Stimulated activated CD8-positive, alpha-beta memory T cell treated with anti-CD3 and anti-CD28 coated beads, Interleukin-7, amount 100 ng/mL, for 48 hours (primary cell): ENCODE measurements at places on chromosomes 2 and 18.

- DNase-seq, result peak; percentile 57
These were observed 36.4 kb upstream of the ZBTB7C start for GRCh38 chr18:48445540-48445939.

DNA sequence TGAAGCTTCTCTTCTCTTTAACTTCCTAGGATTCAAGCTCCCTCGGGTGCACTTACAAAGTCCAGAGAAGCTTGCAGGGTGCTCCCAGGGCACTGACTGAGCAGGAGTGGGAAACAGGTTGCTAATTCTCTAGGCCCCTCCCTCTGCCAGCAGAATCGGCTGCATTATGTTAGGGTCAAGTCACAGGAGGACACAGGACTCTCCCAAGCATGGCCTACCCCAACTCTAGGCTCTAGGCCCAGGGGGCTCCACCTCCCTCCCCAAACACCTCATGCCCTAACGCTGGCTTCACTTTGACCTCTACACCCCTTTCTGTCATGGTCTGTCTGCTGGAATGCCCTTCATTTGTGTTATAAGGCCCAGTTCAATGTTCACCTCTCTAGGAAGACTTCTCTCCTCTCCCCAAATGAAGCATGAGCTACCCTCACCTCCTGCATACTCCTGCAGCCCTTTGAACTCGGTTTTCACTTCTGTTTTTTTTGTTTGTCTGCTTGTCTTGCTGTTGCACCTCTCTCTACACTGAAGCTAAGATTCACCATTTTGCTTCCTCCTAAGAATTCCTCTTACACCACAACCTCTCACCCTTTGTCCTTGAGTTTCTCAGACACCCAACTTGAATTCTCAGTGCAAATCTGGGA lies 521.8 kb upstream of the ID2 start:
- no peak for DNase-seq

DNA sequence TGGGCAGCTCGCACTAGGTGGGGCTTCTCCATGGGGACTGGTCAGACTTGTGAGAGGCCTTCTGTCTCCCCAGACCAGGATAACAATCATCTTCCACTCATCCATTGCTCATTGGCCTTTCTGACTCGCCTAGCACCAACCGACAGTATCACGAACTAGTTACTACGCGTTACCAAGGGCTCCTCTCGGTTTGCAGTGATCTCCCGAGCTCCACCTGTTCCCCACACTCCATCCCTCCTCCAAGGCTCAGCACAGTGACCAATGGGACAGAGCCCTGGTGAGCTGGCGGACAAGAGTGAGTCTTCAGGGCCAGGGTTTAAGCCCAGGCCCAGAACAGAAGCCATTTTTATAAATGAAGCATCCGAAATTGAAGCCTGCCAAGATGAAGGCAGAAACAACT lies 42.8 kb upstream of the SMAD7 start:
- no peak for DNase-seq

- DNase-seq, result no peak
These were observed 109.8 kb upstream of the LMAN1 start for GRCh38 chr18:59468821-59469220.

DNA sequence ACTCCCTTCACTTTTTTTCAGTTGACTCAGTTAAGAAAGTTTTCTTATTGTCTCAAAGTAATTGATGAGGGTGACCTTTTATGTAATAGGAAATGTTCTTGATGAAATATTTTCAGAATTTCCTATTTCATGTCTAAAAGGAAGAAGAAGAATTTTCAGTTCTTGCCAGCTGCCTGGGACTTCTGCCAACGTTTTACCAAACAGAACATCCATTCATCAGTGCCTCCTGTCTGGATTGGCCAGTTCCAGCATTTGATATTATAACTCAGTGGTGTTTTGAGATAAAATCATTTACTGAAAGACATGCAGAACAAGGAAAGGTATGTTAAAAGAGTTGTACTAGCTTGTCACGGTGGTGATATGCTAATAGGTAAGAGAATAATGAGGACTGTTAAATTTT lies 104.7 kb upstream of the MYO3B start:
- no peak for DNase-seq

GRCh38 chr2:68714866-68715265 lies 19.7 kb upstream of the ARHGAP25 start:
- DNase-seq, result no peak

- DNase-seq, result no peak
These were observed 46.3 kb downstream of the ASB18 start for GRCh38 chr2:236217926-236218325.

GRCh38 chr2:71923887-71924533 lies 223.7 kb downstream of the CYP26B1 start:
- DNase-seq, result peak; percentile 31

GRCh38 chr2:234558642-234559041 lies 61.8 kb upstream of the ARL4C start:
- no peak for DNase-seq

GRCh38 chr2:25960920-25961319 lies 21.4 kb downstream of the KIF3C start:
- no peak for DNase-seq

DNA sequence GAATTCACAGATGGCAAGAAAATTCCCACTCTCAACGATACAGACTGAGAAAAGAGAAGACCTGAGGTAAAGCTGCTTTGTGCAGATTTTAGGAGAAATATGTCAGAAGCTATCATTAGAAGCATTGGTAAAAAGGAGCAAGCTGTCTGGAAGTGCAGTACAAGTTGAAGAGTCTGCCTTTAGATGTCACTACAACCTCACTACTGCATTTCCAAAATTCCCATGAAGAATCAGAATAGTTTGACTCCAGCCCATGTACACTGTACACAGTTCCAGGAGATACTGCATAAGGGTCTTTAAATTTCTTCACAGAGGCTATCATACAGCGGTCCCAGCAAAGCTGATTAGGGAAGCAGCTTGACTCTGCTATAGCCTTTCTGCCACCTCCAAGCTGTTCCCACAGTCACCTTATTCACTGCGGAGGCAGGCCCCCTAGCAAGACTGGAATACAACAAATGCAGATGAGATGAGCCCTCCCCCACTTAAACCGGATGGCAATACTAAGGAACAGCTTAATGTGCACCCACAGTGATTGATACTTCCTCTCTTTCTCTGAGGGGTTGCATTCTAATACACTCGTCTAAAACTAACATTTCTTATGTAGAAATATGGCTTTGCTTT lies 527.4 kb downstream of the TMEM182 start:
- DNase-seq, result no peak

GRCh38 chr2:152544638-152545037 lies 172.6 kb downstream of the PRPF40A start:
- no peak for DNase-seq
